ENCODE measurements at places on chromosomes 3 and 15.

GRCh38 chr3:158106766-158107471 is 699 bp upstream of the SHOX2 start:
- DNase-seq: no peak

DNA sequence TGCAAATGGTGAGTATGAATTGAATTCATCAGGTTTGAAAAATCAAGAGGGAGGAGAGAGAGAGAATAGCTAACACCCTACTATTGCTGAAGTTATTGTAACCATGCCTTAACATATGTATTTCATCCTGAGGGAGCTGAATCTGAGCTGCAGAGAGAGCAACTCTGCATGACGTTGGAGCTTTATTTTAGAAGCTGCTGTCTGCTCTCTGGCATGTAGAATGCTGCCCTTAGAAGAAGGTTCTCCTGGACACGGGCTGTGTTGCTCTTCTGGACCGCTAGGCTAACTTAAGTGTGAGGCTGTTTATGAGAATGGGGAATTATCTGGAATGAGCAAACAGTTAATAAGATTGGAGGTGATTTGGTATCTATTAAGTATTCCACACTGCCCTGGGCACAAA is 814.6 kb downstream of the AGBL1 start:
- DNase-seq: no peak

- DNase-seq: no peak
These were observed 411.7 kb downstream of the MAGI1 start for GRCh38 chr3:65627062-65627461.

DNA sequence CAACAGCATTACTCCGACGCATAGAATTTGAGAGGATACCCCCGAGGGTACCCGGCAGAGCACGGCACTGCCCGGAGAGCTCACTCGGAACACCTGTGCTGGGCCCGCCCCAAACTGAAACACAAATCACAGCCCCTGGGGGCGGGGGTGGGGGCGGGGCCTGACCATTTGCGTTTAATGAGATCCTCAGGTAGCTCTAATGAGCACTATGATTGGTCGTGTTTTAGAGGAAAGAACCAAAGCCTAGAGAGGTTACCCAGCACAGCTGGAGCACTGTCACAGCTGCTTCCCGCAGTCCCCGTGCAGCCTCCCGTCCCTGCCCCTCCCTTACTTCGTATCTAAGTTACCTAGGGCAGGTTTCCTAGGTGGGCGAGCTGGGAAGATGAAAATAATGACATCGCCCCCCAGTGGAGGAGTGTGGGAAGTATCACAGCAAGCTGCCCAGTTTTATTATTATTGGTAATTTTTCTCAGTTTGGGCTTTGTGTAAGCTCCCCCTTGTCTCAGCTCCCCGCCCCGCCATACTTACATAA is 187.1 kb downstream of the PDE8A start:
- DNase-seq: peak; percentile 50

DNA sequence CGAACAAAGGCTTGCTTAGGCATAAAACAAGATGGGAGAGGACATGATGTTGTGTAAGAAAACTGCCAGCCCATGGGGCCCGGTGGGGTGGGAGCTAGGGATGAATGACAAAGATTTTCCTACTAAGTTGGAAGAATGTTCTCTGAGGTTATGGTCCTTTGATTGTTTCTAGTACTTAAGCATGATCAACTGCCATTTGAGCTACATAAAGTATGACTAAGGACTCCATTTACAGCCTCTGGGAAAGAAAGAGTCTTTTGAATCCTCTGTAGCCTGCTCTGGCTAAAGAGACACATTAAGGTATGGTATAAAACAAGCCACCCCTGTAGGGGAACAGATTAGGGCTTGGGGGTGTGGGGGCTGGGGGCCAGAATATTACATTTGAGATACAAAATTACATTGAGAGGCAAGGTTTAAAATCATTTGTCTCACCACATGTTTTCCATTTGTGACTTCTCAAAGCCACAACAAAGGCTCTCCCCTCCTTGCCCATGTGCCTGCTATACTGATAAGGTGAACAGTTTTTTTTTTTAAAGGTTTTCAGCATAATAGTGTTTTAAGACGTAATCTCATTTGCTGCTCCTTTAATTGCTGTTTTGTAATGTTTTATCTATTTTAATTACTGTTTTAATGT is 323.4 kb downstream of the CHST2 start:
- DNase-seq: no peak

DNA sequence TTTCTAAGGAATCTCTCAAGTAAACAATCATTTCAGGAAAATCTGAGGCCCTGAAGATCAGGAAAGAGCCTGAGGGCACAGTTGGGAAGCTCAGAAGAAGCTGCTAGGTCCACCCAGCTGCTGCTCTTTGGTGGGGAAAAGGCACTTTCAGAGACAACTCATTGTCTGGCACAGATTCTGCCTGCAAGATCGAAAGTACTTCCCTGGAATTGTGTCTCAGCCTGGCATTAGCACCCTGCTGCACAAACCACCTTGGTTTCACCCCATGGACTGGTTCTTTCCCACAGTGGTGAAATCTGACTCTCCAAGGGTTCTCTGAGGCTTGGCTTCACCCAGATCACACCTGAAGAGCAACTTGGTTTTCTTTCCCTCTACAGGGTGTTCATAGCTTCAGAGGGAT is 18.7 kb downstream of the THRB start:
- no peak for DNase-seq

DNA sequence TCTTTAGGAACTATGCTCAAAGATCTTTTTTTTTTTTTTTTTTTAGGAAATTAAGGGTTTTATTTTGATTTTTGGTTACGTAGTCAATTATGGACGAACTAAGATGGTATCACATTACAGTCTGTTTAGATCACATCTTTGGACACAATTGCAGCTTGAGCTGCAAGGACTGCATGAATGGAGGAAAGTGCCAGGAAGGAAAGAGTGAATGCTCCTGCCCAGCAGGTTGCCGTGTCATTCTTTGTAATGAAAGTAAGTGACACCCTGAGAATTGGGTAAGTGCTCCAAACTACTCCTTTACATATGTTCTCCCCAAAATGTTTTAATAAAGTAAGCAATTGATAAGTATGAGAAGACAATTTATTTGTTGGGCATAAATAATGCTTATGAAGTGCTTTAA is 716.5 kb upstream of the GOLIM4 start:
- no peak for DNase-seq

GRCh38 chr3:22729981-22730380 is 473.1 kb upstream of the UBE2E2 start:
- no peak for DNase-seq

- DNase-seq: peak; percentile 45
These were observed 19.9 kb downstream of the SPICE1 start for GRCh38 chr3:113495035-113495434.

- no peak for DNase-seq
These were observed 10.3 kb downstream of the USF3 start for GRCh38 chr3:113685956-113686721.

DNA sequence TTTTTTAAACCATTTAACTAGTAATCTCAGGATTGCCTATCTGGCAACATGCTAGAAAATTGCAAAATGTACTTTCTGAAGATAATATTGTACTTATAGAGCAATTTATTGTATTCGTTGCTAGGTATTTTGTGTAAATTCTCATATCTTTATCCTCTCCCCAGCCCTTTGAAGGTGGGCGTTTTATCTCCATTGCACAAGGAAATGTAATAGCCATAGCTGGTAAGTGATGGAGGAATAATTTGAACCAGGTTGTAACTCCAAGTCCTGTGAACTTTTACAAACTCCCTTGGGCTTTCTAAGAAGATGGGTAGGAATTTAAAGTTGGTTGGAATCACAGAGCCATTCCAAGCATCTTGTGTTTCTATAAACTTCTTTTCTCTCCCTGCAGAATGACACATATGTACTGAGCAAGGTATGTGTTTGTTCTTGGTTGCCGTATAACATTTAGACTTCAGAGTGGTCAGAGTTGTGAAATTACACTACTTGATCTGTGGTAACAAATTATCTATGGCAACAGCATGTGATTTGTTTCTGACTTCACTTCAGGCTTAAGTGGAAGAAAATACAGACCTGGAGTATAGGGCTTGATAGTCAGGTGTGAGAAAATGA is 170.9 kb downstream of the AKAP13 start:
- DNase-seq: no peak

GRCh38 chr3:187952849-187953248 is 201.1 kb upstream of the LPP start:
- no peak for DNase-seq

DNA sequence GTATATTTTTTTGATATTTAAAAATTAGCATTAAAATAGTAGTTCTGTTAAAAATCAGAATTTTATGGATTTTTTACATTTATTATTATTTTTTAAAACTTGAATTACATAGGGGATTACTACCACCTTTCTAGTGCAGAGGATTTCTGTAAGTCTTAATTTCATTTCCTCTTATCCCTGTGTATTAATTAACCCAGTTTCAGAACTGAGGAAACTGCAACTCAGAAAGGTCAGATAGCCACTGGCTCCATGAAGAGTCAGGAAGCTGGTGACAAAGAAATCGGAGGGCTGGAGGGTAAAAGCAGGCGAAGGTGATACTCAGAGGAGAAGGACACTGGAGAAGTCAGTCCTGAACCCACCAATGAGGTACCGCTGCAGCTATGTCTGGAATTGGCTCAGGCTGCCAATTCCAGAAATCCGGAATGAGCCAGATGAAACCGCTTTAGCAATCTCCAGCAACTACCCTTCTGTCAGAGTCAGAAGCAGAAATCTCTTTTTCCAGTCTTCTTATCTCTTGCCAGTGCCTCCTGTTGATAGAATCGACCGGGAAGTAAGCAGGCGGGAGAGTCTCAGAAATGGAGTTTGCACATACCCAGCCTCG is 308.5 kb downstream of the SV2B start:
- no peak for DNase-seq

DNA sequence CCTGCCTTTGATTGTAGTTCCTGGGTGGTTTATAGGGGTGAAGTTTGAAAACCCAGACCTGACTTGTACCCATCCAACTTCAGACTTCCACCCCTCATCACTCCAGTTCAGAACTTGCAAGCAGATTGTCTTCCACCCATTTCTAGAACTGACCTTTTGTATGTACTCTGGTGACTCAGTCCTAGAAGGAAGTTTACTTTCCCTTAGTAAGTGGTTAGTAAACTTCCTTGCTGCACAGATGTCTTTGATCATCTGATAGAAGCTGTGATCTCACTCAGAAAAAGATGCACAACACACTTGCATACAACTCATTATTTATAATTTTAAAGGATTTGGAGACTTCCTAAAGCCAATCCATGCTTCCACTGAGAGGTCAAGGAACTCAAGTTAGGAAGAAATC is 368.0 kb downstream of the MFSD1 start:
- DNase-seq: no peak

DNA sequence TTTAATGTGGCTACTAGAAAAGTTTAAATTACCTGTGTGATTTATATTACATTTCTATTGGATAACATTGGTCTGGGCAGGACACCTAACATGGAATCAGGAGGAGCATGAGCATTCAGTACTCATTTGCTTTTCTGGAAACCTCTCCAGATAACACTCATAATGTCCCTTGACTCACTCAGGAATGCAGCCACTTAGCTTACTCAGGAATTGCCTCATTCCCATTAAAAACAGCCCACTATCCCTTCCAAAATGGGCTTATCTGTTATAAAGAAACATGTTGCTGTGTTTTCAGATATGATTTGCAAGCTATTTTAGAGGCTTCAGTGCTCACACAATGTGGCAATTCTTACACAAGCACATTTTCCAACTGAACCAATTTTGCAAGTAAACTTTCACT is 17.1 kb downstream of the GBE1 start:
- no peak for DNase-seq

Measured in CD4-positive, alpha-beta T cell treated with Interleukin-4 for 1 hour (primary cell).